ENCODE measurements at places on chromosomes 7 and 10. TPM values are rescaled to one million over a fixed set of nuclear protein-coding genes. Genes with fewer than 3 reads are reported as not detected.

The RSPH10B2 gene
- not detected for total RNA-seq

The ZP3 gene
- total RNA-seq = 2.5 TPM

The DLX6 gene
- total RNA-seq = not detected

The POM121L12 gene
- total RNA-seq = not detected

The WNT8B gene
- total RNA-seq = not detected

The NYAP1 gene
- 1.8 TPM for total RNA-seq

The ZNF736 gene
- 1.9 TPM for total RNA-seq

The BLNK gene
- total RNA-seq = 0.50 TPM

The MOGAT3 gene
- not detected for total RNA-seq

The ADCYAP1R1 gene
- total RNA-seq = not detected

The TMEM184A gene
- total RNA-seq = under 0.01 TPM

The AKR1C4 gene
- total RNA-seq = not detected

The DIP2C gene
- total RNA-seq = 9.5 TPM

The CDK1 gene
- total RNA-seq = 80.5 TPM

The GAD2 gene
- not detected for total RNA-seq

The A1CF gene
- total RNA-seq = not detected

The TMEM270 gene
- not detected for total RNA-seq

The ADAM12 gene
- 2.9 TPM for total RNA-seq

The IRF5 gene
- total RNA-seq = 0.45 TPM

The LRRD1 gene
- total RNA-seq = 0.17 TPM

The OPALIN gene
- total RNA-seq = not detected

The SYT15 gene
- total RNA-seq = not detected

The FGFR2 gene
- total RNA-seq = 0.34 TPM

The TET1 gene
- 1.8 TPM for total RNA-seq

The HOXA9 gene
- total RNA-seq = 1.5 TPM

The NKX1-2 gene
- not detected for total RNA-seq

The CFTR gene
- total RNA-seq = 0.30 TPM

The STAG3 gene
- 0.84 TPM for total RNA-seq

The AFAP1L2 gene
- total RNA-seq = 1.9 TPM

The LBX1 gene
- under 0.01 TPM for total RNA-seq

The GIMAP6 gene
- not detected for total RNA-seq

The ERCC6 gene
- 3.5 TPM for total RNA-seq

The UPK3B gene
- total RNA-seq = not detected

The PRF1 gene
- total RNA-seq = not detected

The ZNF239 gene
- total RNA-seq = 6.5 TPM

The SLC37A3 gene
- total RNA-seq = 23.2 TPM

The AKR1C8 gene
- total RNA-seq = not detected

The PIP gene
- total RNA-seq = not detected

The LRRC17 gene
- 76.6 TPM for total RNA-seq

The CRPPA gene
- 0.74 TPM for total RNA-seq

The CTNNA3 gene
- not detected for total RNA-seq

The IGFBP1 gene
- total RNA-seq = not detected
